B cell (primary cell): ENCODE measurements at places on chromosomes 3 and 15.
A peak's percentile ranks its signal among the peaks of the same experiment; 100 is the strongest.

GRCh38 chr3:141486746-141487520, at the start of gene RASA2:
RASA2 (plus strand) TSS chr3:141487027; CDS start chr3:141487084, 57 bp downstream.
- peak; percentile 86 for DNase-seq

DNA sequence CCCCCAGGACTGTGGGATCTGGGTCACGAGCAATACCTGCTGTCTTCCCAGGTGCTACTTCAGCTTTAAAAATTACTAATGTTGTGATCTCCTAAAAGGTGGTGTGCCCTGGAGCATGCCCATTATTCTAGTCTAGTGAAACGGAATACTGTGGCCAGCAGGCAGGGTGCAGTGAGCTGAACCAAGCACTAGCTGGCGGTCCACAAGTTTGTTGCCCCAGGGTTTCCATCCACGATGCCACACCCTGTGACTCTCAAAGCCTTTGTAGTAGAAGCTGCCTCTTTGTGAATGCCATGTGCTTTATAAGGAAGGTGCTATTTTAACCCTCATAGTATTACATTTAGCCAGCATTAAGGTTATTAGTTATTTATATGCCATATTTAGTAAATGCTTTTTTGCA, 49.1 kb downstream of the PXYLP1 start:
- DNase-seq: no peak

DNA sequence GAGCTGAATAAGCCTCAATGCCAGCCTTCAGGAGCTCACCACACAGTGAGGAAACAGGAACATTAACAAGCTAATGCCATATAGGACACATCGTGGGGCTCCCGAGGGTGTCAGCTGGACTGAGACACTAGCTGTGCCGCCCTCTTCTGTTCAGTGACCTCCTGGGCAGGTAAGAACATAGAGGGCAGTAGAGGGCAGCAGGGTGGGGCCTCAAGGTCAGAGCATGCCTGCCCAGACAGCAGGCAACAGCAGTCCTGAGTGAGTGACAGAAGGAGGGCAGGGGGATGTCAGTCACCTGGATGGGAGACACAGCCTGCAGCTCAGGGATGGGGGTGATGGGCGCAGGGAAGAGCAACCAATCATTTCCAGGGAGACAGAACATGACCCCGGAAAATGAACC, 15.5 kb downstream of the NTRK3 start:
- no peak for DNase-seq

DNA sequence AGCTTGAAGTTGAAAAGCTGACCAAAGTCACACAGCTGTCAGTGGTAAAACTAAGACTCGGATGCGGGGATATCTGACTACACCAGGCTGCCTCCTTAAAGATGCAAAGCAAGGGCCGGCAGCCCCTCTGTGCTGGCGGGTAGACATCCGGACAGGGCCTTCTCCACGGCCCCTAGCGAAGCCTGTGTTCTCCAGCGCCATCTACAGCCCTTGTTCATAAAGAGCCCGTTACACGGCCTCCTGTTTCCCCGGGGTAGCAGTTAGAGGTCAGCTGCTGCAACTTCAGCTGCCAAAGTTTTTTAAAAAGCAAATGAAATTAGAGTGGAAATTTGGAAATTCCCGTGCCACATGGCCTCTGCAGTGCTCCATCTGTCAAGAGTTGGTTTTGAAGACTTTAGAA, 383.0 kb downstream of the TBL1XR1 start:
- DNase-seq: no peak

DNA sequence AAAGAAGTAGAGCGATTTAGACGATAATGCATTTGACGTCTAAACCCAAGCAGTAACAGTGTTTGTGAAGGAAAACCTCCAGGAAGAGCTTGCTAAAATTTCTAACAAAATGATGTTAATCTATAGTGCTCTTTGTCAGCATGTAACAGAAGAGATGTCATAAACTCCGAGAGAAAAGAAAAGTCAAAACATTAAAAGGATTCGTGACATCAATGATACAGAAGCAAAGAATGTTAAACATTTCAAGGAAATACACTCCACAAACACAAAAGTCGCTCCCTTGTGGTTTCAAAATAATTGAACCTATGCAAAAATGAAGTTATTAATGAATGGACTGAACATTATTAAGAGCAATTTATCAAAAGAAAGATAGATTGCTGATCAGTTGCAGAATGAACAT, 27.9 kb downstream of the AADAC start:
- no peak for DNase-seq

DNA sequence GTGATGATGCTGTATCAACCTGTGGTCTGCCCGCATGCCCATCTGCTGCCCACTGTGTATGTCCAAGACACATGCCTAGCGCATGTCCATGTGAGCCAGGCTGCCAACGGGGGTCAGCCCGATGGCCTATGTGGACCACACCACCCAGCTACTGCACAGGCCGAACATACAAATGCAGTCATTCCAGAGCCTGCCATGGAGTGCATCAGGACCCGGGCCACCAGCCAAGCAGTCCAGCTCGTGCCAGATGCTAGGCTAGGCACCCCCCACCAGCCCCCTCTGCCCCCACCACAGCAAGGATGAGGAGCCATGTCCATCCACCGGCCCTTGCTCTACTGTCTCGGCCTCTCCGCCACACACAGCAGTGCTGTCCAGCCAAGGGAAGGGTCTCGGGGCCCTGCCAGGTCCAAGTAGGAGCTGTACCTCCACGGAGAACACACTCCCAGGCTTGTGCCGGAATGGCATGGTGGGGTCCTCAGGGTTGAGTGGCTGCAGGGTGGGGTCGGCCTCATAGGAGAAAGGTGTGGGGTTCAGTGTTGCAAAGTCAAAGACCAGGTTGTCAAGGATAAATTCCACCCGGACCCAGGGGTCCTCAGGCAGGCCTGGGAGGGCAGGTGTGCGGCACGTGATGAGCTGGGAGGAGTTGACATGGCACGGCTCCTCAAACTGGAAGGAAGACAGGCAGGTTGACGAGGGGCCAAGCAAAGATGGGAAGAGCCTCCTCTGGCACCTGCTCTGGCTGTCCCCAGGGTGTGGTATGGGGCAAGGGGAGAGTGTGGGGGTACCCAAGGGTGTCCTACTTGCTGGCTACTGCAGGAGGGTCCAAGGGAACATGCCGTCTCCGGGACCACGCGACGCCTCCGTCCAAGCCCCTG, 15.3 kb downstream of the PLXNB1 start:
- DNase-seq: no peak

DNA sequence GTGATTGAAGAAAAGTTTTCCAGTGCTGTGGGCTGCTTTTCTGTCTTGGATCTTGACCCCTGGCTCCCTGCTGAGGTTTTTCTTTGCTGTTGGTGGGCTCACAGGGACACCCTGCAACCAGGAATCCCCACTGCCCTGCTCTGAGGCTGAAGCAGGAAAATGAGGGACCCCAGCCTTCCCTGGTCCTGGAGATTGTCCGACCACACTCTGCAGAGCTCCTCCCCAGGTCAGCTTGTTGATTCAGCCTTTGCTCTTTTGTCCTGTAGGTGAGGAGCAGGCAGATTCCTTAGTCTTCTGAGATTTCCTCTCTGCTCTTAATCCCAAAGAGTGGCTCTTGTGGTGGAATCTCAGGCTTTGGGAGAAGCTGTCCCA, 194.5 kb downstream of the RPLP1 start:
- no peak for DNase-seq

DNA sequence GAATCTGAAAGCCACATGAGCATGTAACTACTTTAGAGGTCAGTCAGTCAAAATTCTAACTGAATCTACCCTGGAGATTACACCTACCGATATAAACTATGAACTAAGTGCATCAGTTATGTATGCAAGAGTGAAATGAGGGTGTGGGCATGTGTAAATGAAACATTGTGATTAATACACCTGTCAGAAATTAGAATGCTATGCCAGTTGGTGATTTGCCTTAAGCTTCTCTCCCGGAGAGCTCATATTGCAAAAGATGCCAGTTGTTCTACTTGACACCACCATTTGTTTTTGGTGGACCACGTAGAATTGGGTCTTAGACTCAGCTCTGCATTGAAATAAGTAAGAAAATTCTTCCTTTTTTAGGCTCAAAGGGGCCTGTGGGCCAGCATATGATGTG, 91.0 kb upstream of the KBTBD8 start:
- DNase-seq: no peak

DNA sequence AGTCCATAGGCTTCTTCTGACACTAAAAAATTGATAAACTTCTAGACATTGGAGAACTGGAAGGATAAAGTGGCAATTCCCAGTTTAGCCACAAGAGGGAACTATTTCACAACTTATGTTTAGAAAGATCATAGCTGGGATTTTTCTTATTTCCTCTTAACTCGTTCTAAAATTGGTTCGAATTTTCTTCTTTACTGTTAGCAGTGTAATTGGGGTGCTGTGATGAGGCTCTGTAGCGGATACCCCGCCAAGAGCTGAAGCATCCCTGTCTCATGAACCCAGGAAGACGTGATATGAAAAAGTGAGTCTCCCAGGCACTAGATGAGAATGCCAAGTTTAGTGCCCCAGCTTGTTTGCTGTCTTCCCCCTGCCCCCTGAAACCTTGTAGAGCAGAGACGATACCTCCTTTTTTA, 85.1 kb downstream of the PDCD6IP start:
- DNase-seq: peak; percentile 60

GRCh38 chr15:40789119-40789518, 17.8 kb upstream of the ZFYVE19 start:
- DNase-seq: no peak

DNA sequence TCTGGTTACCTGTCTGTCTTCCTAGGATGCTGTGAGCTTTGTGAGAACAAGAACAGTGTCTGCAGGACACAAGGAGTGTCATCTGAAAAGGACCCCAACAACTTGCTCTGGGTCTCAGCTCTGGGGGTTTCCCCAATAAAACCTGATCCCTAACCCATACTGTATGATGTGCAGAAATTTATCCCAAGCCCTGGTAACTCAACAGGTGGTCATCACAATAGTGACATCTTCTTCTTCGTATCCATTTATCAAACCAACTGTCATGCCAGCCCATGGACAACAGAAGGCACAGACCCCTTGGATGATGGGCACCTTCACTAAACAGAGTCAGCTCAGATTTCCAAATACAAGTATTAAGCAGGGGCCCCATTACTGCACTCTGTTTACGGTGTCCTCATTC, 127.5 kb downstream of the UACA start:
- no peak for DNase-seq

DNA sequence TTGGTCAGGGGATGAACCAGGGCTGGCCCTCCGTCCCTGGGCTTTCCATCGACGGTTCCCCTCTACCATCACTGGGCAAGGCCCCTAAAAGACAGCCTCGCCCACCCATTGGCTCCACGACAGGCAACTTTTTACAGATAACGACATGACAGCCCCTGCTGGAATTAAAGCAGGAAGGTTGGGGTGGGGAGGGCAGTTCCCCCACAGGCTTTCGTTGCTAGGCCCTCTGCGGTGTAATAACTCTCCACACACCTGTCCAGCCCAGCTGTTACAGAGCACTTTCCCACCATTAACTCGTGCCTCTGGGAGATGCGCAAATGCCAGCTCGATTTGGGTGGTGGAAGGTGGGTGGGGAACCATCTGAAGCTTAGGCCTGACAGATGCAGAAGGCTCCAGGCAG, 264.2 kb upstream of the TLE3 start:
- DNase-seq: no peak

- no peak for DNase-seq
Observed at GRCh38 chr15:81224232-81224631, 27.6 kb downstream of the IL16 start.

GRCh38 chr3:101179637-101180036, 140.7 kb downstream of the IMPG2 start:
- no peak for DNase-seq

DNA sequence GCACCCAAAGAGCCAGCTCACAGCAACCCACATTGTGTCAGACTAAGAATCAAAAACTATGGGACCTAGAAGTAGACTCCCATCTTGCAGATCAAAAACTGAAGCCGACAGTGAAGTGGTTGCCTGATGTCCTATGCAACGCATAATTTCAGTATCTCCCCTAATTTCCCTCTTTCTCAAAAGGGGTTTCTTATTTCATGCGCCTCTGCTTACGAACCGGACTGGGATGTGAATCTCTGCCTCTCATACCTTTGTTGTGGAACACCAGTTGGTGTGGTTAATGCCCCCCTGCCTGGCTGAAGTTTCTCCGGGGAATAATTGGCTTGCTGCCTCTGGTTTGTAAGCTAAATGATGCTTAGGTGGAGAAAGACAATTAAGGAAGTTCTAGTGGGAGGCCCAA, 514 bp upstream of the FAM174B start:
- no peak for DNase-seq

DNA sequence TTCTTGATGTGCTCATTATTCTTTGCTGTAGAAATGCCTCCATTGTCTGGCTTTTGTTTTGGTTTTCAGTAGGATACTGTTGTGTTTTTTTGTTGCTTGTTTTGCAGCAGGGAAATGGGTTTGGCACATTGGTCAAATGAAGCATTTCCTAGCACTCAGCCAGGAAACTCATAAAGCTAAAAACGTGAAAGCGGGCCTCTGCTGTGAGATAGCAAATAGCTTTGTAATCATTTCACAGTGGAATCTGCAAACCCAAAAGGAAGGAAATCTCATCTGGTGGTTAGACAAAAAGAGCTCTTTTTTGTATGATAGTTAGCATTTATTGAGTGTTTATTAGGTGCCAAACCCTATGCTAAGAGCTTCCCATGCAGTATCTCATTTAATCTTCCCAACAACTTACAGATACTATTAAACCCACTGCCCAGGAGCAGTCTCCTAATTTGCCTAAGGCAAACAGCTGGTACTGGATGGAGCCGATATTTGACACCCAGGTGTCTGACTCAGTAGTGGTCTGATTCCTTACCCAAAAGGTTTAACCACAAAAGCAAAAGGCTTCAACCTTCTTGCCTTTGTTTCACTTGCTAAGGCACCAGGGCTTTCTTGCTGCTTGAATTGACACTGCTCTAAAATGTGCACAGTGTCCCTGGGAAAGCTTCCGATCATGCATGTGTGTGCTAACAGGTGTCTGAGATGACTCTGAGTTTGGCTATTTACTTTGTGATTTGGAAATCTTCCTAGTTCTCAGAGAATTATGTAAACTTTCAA, 527.9 kb upstream of the MDFIC2 start:
- DNase-seq: no peak

- DNase-seq: no peak
Observed at GRCh38 chr3:41037651-41038334, 161.5 kb upstream of the CTNNB1 start.

GRCh38 chr15:88878720-88879184, 16.6 kb downstream of the HAPLN3 start:
- DNase-seq: peak; percentile 20

GRCh38 chr15:26936502-26936901, 34.5 kb upstream of the GABRG3 start:
- DNase-seq: no peak

DNA sequence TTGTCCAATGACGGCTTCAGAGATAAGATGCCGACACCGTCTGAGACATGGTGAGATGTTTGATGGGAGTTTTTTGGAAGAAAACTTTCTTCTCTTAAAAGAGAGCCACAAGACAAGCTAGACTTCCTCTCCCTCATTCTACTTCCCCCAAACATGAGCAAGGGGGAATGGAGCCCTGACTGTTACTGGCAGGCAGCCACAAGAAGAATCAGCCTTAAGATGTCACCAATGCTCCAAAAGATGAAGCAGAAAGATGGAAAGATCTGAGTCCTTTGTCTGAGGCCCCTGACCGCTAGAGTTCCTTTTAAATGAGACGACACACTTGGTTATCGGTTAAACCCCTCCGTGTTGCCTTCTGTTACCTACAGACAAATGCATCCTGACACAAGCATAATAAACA, 108.7 kb downstream of the ST8SIA2 start:
- DNase-seq: no peak

GRCh38 chr3:8780279-8780678, 10.9 kb upstream of the OXTR start:
- DNase-seq: no peak

- no peak for DNase-seq
Observed at GRCh38 chr3:34948517-34948916, 690.8 kb upstream of the ARPP21 start.
